ENCODE measurements at places on chromosomes 7 and 10.

GRCh38 chr10:72709041-72709440 lies 17.1 kb downstream of the MCU start:
- no peak for DNase-seq

DNA sequence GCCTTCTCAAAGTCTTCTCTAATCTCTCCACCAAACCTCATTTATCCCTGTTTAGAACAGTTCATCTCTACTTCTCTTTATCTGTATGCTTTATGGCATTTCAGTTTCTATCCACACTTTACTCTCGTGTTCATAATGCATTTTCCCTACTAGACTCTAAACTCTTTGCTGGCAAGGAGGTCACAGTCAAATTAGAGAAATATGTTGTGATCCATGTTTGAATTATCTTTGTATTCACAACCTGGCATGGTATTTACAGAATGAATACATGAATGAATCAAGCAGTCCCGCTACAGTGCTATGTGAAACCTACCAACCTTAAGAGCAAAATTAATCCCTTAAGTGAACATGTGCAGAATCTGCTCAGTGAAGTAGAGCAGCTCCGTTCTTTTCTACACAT lies 12.8 kb upstream of the YAE1 start:
- DNase-seq = no peak

- no peak for DNase-seq
These were observed 19.2 kb downstream of the LHPP start for GRCh38 chr10:124480860-124481259.

DNA sequence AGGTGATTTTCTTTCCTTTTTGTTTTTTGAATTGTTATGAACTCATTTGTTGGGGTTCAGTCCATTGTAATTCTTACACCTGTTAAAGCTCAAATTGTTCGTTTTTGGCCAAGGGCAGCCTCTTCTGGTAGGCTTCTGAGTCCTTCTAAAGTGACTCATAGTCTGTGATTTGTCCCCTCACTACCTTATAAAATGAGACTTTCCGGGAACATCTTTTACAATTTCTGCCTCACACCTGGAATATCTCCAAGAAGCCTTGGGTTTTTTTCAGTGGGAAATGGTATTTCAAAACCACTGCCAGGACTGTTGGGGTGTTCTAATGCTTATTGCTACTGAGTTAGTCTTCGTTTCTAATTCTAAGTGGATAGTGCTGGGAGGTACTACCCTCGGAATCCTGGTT lies 56.7 kb downstream of the BMPR1A start:
- DNase-seq = no peak

DNA sequence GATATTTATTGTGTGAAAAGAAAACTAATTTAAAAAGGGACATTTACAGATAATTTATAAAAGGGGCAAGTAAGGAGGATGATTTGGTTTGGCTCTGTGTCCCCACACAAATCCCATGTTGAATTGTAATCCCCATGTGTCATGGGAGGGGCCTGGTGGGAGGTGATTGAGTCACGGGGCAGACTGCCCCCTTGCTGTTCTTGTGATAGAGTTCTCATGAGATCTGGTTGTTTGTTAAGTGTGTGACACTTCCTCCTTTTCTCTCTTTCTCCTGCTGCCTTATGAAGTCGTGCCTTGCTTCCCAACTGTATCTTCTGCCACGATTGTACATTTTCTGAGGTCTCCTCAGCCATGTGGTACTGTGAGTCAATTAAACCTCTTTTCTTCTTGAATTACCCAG lies 171.0 kb upstream of the SEMA3E start:
- no peak for DNase-seq

DNA sequence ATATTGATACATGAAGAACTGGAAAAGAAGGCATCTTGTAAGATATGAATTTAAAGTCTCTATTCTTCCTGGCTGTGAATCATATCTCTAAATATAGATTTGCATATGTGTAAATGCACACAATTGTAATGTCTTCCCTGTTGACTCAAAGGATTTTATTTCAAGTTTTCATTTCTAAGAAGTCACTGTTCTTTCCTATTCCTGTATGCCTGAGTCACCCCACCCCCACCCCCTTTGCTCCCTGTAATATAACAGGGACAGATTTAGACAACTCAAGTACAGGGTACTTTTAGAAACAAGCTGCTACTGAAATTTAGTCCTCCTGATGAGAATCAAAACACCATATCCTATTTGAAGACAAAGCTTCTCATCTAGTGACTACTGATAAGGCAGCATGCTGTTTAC lies 43.0 kb upstream of the HECTD2 start:
- DNase-seq = no peak

DNA sequence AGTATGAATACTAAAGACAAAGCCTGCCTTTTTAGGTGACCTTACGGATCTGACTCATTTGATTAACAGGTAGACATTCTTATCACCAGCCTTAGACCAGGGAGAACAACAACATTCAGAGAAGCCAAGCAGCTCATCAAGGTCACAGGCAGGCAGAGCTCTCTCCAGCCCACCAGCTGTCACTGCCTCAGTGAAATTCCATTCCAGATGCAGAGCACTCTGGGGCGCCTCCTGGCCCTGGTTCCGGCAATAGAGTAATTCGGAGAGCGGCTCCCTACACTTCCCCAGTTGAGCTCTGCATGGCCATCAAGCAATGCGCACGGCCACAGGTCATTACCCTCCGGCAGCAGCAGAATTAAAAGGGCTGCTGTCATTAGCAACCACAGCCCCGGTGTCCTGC lies 164.7 kb downstream of the TCERG1L start:
- no peak for DNase-seq

GRCh38 chr10:3866332-3866731 lies 81.3 kb upstream of the KLF6 start:
- no peak for DNase-seq

GRCh38 chr7:39950473-39951225 lies 593 bp downstream of the CDK13 start:
- DNase-seq = peak; percentile 43

DNA sequence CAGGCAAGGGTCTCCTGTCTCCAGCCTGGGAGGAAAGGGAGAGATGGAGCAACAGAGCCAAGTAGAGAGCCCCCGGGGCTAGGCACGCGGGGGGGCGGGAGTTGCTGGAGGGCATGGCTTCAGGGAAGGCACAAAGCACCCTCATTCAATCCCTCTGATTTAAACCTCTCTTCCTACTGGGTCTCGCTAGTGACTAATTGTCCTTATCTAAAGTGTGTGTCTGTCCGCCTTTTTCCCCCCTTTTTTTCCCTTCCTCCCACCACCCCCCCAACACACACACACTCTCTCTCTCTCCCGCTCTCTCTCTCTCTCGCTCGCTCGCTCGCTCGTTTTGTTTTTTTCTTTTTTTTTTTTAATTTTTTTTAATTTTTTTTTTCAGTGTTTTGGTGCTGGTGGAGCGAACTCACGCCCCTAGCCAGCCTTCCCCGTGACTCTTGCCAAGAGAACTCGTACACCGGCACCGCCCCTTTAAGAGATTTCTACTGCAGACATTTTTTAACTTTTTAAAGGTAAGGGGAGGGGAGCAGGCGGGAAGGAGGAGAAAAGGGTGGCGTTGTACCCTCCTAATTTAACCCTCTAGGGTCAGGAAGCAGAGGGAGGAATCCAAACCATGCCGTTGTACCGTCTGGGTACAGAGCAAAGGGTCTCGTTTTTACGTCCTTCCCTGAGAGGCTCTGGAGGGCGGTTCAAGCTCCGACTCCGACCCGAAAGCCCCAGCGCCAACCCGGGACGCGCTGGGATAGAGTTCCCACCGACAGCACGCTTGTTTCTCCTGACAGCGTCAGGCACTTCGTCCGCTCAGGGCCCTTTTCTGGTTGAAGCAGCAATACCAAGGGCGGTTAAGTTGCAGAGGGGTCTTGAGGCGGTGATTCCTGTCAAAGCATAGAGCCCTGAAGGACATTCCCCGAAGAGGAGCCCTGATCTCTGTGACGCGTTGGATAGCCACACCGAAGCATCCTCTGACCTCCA lies at the start of gene HPSE2:
TSS of gene HPSE2 (minus strand) at position 195 of the 969 bp plus-strand sequence.
- no peak for DNase-seq

GRCh38 chr7:17507717-17508116 lies 209.3 kb downstream of the AHR start:
- no peak for DNase-seq

- DNase-seq = no peak
These were observed 50.2 kb downstream of the KCNH2 start for GRCh38 chr7:150927956-150928344.

DNA sequence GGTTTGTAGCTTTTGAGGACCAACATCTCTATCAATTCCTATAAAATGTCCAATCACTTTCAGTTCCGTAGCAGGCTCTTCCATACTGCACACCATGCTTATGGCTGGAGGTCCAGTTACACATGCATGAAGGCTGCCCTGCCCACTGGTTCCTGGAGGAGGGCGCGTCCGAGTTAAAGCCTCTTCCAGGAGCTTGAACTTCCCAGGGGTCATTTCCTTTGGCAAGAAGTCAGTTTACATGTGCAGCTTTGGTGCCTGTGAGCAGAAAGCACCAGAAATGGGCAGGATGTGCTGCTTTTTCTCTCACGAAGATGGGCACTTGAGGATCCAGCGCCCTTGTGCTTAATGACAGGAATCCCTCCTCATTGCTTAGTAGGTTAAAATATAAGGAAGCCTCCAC lies 17.6 kb upstream of the PHYH start:
- DNase-seq = no peak

GRCh38 chr10:69567920-69568319 lies 5.3 kb downstream of the NEUROG3 start:
- peak; percentile 64 for DNase-seq

DNA sequence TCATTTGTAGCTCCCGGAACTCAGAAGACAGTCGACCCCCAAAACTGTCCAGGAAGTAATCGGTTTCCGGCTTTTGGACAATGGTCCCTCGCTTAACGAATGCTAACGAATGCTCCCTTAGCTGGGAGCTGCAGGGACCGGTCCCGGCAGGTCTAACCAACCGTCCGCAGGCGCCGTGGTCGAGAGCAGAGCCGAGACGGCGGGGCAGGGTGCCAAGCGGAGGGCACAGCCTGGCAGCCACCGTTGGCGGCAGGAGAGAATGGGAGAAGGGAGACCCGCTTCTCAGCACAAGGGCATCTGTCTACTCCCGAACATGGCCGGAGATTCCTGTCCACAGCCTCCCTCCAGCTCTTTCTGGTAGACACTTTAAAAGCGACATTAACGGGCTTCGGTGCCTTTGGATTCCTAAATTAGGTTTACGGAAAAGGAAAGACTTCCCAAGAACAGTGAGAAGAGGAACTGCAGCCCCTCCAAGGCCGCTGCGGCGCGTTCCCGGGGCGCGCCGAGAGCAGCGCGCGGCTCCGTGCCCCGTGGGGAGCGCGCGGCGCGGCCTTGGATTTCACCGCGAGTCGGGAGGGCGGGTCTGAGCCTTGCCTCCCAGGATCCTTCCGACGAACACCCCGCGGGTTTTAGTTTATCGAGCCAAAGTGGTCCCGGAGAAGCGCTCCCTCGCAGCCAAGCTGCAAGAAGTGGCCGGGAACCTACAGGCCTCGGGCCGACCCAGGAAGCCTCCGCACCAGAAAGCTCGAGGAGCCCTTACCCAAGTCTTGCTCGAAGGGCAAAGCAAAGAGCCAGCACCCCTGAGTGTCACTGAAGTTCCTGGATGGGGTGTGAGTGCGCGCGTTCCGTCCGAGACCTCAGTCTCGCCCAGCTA lies 3.6 kb upstream of the TBX20 start:
- no peak for DNase-seq

DNA sequence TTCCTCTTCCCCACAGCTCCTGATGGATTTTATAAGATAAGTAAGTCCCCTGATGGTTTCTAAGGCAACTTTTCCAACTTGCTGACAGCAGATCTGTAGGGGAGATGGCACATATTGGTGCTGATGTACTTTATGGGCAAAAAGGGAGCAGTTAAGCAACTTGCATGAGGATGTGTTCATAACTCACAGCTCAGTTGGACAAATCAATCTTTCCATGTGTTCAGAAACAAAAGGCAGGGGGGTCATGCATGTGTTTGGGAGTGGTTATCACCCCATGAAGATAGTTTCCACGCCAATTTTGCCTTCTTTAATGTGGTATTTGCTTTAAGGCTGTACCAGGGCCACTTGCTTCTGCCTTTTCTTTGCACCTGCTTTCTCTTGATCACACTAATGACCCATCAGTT lies 6.1 kb downstream of the RBM20 start:
- DNase-seq = no peak

DNA sequence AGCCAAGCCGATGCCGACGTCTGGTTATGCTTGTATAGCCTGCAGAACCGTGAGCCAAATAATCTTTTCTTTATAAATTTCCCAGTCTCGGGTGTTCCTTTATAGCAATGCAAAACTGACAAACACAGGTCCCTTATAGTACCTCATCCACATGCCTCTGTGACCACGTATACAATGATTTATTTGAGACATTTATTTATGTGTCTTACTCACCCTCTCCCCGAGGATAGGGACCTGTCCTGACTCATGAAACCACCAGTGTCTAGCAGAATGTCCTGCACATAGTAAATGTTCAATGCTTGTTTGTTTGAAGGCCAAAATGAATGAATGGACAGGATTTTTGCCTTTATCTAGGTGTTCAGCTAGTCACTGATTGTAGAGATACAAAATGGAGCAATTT lies 147.9 kb upstream of the FZD8 start:
- DNase-seq = no peak

- DNase-seq = no peak
These were observed 11.9 kb downstream of the RNF216 start for GRCh38 chr7:5769571-5769970.

DNA sequence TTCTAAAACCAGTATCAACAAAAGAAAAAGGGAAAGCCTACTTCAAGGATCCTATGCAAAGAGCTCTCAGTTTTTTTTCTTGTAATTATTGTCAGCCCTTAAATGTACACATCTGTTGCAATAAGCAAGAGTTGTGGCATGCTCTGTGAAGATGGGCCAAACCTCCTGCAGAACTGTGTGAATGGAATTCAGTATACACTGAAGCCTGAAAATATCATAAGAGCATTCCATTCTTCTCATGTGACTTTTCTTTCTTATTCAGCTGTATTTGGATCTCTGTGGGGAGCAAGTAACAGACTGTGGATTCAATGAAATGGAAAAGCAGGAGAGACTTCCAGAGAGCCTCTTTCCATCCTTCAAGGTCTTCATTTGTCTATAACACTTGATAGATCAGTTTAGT lies 130.7 kb downstream of the SAMD9 start:
- DNase-seq = no peak

GRCh38 chr10:54796881-54797280 lies 4.2 kb downstream of the PCDH15 start:
- DNase-seq = no peak

DNA sequence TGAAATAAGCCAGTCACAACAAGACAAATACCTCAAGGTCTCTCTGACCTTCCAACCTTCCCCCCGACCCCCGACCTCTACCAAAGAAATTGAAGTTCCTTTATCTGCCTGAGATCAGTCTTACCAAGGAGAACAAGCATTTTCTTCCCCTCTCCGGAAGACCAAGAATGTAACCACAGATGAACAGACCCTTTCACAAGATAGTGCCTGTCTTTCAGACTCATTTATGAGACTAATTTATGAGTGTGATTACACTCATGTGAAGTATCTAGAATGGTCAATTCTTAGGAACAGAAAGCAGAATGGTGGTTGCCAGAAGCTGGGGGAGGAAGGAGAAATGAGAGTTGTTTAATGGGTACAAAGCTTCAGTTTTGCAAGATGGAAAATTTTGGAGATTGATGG lies 108.9 kb upstream of the MKLN1 start:
- DNase-seq = no peak
